ENCODE measurements at places on chromosomes 1 and 21.
A peak's percentile ranks its signal among the peaks of the same experiment; 100 is the strongest.

DNA sequence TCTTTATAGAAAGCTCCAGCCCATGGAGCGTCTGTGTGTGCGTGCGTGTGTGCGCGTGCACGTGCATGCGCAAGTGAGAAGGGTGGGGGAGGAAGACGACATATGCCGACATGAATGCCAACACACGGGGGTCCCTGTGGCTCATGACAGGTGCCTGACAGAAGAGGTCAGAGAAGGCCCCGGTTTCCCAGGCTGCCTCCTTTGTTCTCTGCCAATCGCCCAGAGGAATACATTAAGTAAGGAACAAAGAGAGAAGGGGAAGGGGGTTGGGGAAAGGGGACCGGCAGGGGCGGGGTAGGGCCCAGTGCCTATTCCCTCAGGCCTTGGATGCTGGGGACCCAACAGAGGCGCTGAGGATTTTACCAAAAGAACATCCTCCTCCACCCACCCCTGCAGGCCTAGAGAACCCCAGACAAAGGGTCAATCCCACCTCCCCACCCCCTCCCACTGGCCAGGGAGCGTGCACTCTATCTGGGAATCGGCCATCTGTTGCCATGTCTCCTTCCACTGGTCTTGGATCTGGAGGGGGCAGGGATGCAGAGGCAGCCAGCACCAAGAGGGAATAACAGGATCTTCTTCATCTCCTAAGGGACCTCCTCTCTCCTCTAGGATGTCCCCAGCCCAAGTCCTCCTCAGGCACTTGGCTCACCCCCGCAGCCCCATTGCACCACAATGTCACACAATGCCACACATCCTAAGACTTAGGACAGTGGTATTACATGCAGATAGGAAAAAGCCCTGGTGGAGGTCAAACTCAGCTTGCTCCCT lies 39.4 kb downstream of the PIK3C2B start:
- H3K27me3 ChIP-seq, result no peaks in the 10 kb centered on the region
- no peak overlapping the region for H3K4me3 ChIP-seq
- no peak for DNase-seq
- H3K27ac ChIP-seq, result no peak overlapping the region
- H3K36me3 ChIP-seq, result no peaks in the 10 kb centered on the region

GRCh38 chr1:110605901-110606656 lies at the start of gene KCNA2:
TSS of gene KCNA2 (minus strand) at chr1:110606358. CDS start at chr1:110604782, 1,576 bp downstream.
- peaks cover 73% of the 10 kb centered on the region for H3K27me3 ChIP-seq
- no peak within 1 kb of the TSS for H3K27ac ChIP-seq
- H3K4me1 ChIP-seq, result no peaks in the 10 kb centered on the region
- no peak for DNase-seq
- no peaks in the 10 kb centered on the region for H3K36me3 ChIP-seq

DNA sequence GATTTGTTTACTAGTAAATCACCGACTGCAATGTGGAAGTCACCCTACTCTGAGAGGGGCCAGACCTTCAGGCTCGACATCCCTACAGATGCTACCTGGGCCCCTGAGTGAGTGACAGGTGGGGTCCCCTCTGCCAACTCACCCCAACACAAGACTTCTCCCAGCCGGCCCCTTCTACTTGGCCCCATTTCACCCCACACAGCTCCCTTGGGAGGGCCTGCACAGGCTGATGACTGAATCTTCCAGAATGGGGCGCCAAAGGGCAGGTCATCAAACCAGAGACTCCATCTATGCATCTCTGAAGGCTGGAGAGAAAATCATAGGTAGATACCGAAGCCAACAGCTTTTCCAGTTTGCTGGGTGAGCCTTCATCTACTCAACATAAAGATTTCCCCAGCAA lies 9.4 kb upstream of the S100A8 start:
- DNase-seq, result peak; percentile 34
- H3K27me3 ChIP-seq, result peaks cover 35% of the 10 kb centered on the region
- H3K36me3 ChIP-seq, result no peaks in the 10 kb centered on the region
- H3K4me1 ChIP-seq, result peaks cover 11% of the 10 kb centered on the region

DNA sequence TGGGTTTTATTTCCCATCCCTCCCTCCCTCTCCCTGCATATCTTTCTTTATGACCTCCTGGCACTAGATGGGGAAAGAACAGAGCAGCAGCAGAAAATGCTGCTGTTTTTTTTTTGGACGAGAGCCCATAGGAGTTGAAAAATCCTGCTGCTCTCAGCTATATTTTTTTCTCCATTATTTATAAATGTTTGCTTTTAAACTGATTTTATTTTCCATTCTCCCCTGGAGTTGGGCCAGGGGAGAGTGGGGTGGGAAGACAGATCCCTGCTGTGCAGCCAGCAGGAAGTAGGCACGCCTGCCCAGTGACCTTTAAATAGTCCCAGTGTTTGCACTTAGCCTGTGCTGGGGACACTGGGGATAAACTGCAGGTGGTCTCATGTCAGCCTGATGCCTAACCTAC lies 17.4 kb downstream of the SFT2D2 start:
- no peak for DNase-seq
- H3K27me3 ChIP-seq, result no peaks in the 10 kb centered on the region
- no peaks in the 10 kb centered on the region for H3K4me1 ChIP-seq
- H3K36me3 ChIP-seq, result peaks cover 94% of the 10 kb centered on the region

DNA sequence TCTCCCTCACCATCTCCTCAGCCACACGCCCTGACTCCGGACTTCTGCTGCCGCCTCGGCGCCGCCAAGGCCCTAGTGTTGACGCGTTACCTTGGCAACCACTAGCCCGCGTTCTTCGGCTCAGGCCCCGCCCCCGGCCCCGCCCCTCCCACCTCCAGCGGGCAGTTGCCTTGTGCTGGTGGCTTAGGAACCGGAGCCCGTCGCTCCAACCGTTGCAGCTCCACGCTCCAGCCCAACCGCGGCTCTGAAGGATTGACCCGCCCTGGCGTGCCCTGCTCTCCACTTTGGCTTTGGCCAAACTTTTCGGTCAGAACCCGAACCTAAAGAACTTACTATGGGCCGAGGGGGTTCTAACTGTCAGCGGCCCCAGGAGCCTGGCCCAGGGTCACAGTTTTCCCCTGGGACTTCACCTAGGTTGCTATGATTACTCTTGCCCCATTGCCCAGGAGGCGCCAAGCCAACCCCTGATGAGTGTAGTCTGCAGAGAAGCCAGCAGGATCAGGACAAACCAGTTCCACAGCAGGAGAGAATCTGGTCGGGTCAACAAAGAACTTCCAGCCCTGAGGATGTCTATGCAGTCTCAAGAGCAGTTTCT lies at the start of gene CFAP45:
Gene CFAP45, minus strand, starts transcription at position 80 of the 595 bp plus-strand sequence. Its CDS starts 67 bp downstream, at position 13.
- no peaks in the 10 kb centered on the region for H3K36me3 ChIP-seq
- no peak within 1 kb of the TSS for H3K27ac ChIP-seq
- H3K27me3 ChIP-seq, result no peaks in the 10 kb centered on the region
- peak; percentile 79 for DNase-seq
- peaks cover 10% of the 10 kb centered on the region for H3K4me1 ChIP-seq
- peak within 1 kb of the TSS; percentile 60 for H3K4me3 ChIP-seq

- no peak for DNase-seq
- no peaks in the 10 kb centered on the region for H3K27me3 ChIP-seq
- no peak overlapping the region for H3K4me3 ChIP-seq
- H3K4me1 ChIP-seq, result peaks cover 14% of the 10 kb centered on the region
These were observed 28.7 kb downstream of the NPHS2 start for GRCh38 chr1:179547021-179547535.

GRCh38 chr1:226826479-226827261 lies 43.7 kb upstream of the PSEN2 start:
- H3K4me1 ChIP-seq, result peaks cover 4% of the 10 kb centered on the region
- no peaks in the 10 kb centered on the region for H3K36me3 ChIP-seq
- H3K27ac ChIP-seq, result no peak overlapping the region
- DNase-seq, result no peak
- no peaks in the 10 kb centered on the region for H3K27me3 ChIP-seq

GRCh38 chr1:41289196-41289595 lies 47.1 kb upstream of the SCMH1 start:
- no peak for DNase-seq
- no peaks in the 10 kb centered on the region for H3K4me1 ChIP-seq
- H3K27me3 ChIP-seq, result peaks cover 60% of the 10 kb centered on the region
- H3K4me3 ChIP-seq, result no peak overlapping the region
- peaks cover 5% of the 10 kb centered on the region for H3K36me3 ChIP-seq

GRCh38 chr21:45454926-45455673 lies 50.1 kb downstream of the COL18A1 start:
- peak overlapping the region; percentile 23 for H3K4me3 ChIP-seq
- no peaks in the 10 kb centered on the region for H3K4me1 ChIP-seq

DNA sequence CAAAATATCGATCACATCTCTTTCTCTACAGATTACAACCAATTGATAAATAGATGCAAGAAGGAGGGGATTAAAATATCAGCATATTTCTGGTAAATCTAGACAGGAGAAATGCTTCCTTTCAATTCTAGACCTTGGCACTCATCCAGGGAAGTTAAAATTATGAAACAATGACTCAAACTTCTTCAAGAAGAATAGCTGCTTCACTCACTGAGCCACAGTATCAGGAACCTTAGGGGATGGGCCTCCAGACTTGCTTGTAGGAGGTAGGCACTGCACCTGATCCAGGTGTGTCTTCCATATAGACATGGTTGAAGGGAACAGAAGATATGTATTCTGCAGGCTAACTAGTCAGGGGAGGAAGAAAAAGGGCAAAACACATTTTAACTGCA lies 9.8 kb downstream of the SLAMF7 start:
- H3K27ac ChIP-seq, result no peak overlapping the region
- peak; percentile 80 for DNase-seq
- peaks cover 12% of the 10 kb centered on the region for H3K4me1 ChIP-seq
- H3K27me3 ChIP-seq, result no peaks in the 10 kb centered on the region
- peaks cover 5% of the 10 kb centered on the region for H3K36me3 ChIP-seq

Data from MCF 10A (cell line).